Esophagus muscularis mucosa (tissue), 4 donors: ENCODE measurements at places on chromosomes 2 and 18. TPM values are rescaled to one million over a fixed set of nuclear protein-coding genes. Genes with fewer than 3 reads are reported as not detected.
A peak's percentile ranks its signal among the peaks of the same experiment; 100 is the strongest.

GRCh38 chr2:168060986-168061750 is 186.2 kb downstream of the STK39 start:
- H3K27ac ChIP-seq, result no peak overlapping the region
- no peak overlapping the region for H3K4me3 ChIP-seq
- H3K36me3 ChIP-seq, result peaks cover 31% of the 10 kb centered on the region
- no peaks in the 10 kb centered on the region for H3K4me1 ChIP-seq

GRCh38 chr2:186653511-186653910 is 40.3 kb upstream of the FAM171B start:
- no peak overlapping the region for H3K4me3 ChIP-seq
- DNase-seq, result no peak
- H3K27ac ChIP-seq, result no peak overlapping the region
- H3K36me3 ChIP-seq, result peaks cover 6% of the 10 kb centered on the region
- H3K27me3 ChIP-seq, result no peaks in the 10 kb centered on the region

DNA sequence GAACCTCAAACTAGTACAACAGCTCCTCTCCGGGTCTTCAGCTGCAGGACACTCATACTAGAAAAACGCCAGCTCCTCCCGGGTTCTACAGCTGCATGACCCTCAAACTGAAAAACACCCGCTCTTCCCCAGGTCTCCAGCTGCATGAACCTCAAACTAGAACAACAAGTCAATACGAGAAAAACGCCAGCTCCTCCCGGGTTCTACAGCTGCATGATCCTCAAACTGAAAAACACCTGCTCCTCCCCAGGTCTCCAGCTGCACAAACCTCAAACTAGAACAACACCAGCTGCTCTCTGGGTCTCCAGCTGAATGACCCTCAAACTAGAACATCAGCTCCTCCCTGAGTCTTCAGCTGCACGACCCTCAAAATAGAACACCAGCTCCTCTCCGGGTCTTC is 315.0 kb upstream of the TFPI start:
- no peaks in the 10 kb centered on the region for H3K4me1 ChIP-seq
- H3K27me3 ChIP-seq, result no peaks in the 10 kb centered on the region
- DNase-seq, result no peak
- H3K4me3 ChIP-seq, result no peak overlapping the region
- H3K36me3 ChIP-seq, result no peaks in the 10 kb centered on the region

The TMEM178A gene
- 1.2 TPM for total RNA-seq

The COX7A2L gene
- 122 TPM for total RNA-seq

DNA sequence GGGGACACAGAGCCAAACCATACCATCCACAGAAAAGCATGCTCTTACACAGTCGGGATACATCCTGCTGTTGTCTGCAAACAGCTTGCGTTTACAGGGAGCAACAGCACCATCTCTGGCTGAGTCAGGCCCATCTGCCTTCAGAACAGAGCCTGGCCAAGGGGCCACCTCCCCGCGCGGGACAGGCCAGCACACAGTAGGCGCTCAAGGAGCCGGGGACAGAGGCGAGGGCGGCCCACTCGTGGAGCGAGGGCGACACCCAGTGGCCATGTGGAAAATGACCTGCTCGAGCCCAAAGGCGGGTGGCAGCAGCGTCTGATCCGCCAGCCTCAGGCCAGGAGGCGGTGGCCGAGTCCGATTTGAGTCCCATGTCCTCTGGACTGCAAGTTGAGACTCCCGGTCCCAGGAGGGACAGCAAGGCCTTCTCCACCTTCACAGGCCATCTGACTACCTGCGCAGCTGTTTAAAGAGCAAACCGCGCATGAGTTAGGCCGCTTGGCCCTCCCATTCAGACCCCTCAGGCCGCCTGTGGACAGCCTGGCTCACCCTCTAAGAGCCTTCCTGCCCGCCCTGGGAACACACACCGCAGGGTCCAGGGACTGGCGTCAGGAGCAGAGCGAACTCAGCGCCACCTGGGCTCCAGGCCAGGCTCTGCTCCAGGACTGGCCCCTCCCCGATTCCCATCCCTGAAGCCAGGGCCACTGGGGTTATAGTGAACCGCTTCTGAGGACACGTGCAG is 38.3 kb downstream of the TTC32 start:
- H3K4me3 ChIP-seq, result peak overlapping the region; percentile 15
- no peaks in the 10 kb centered on the region for H3K36me3 ChIP-seq
- DNase-seq, result no peak
- H3K27ac ChIP-seq, result no peak overlapping the region

DNA sequence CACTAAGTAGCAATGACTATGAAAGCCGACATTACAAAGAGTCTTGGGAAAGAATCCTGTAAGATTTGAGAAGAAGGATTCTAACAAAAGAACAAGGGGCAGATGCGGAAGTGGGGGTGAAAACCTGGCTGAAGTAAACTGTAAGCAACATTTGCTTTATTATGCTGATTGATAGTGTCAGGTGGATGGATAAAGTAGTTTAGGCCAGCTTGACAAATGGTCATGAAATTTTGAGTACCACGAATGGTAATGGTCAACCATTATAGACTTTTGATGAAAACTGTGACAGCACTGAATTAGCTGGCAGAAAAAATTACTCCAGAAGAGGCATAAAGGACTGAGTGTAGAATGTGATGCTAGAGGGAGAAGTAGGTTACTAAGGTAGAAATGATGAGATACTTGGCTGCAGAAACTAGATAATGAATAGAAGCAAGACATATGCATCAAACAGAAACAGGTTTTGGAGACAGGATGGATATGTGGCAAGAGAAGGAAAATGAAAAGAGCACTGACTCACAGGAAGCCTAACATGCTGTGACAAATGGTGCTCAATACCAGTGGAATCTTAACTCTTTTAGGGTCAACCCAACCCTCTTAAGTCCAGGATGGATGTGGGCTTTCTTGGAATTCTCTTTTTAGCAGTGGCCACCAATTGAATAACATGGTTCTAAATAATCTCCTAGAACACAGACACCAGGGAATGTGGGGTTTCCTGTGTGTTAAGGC is 6.8 kb downstream of the THUMPD2 start:
- peaks cover 47% of the 10 kb centered on the region for H3K4me1 ChIP-seq
- H3K27me3 ChIP-seq, result no peaks in the 10 kb centered on the region
- DNase-seq, result no peak
- no peak overlapping the region for H3K4me3 ChIP-seq
- no peaks in the 10 kb centered on the region for H3K36me3 ChIP-seq
- no peak overlapping the region for H3K27ac ChIP-seq

The ARHGEF4 gene
- 25.5 TPM for total RNA-seq

The ANKRD30BL gene
- total RNA-seq, result not detected

DNA sequence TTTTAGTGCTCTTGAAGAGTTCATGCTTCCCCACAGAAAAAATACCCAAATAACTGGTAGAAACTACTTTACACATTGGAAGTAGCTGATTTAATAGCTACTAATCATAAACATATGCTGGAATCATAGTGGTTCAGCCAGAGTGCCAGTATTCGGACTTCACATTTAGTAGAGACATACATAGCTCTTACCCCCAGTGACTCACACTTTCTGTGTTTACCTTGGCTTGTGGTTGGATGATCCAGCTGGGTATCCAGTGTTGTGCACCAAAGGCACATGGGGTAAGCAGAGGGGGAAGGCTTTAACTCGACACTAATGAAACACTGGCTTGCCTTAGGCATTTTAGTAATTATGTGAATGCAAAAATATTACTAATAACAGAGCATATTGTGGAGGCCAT is 18.1 kb downstream of the ARHGAP28 start:
- H3K4me1 ChIP-seq, result no peaks in the 10 kb centered on the region
- H3K4me3 ChIP-seq, result no peak overlapping the region
- no peaks in the 10 kb centered on the region for H3K36me3 ChIP-seq
- no peak overlapping the region for H3K27ac ChIP-seq

The KCNG2 gene
- not detected for total RNA-seq

DNA sequence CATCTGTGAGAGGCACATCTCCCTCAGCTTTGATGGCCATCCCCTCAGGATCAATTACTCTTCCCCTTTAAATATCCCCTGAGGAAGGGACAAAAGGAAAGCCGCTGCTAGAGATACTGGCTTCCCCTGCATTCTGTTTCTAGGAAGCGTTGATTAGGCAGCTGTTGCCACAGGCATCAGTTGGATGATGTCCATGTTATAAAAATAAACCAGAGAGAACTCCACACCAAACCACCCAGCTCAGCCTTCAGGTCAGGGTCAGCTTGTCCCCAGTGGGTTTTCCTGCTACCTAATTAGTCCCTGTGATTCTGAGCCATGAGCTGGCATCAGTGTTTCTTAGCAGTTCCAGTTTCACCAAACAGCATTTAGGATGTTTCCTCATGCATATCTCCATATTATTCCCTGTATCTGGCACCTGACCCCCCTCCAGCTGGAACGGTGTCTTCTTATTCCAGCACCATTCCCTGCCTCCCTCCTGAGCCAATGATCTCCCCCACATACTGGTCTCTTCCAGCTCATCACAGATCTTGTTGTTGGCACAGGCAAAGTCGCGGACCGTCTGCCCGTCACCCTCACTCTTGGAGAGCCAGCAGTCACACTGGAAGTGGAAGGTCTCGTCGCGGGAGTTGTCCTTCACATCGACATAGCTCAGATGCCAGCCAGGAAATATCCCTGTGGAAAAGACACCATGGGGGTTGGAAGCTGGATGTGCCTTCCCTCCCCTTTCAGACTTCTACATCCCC is 168.4 kb downstream of the LOXHD1 start:
- no peaks in the 10 kb centered on the region for H3K4me1 ChIP-seq
- DNase-seq, result no peak
- no peaks in the 10 kb centered on the region for H3K27me3 ChIP-seq
- H3K36me3 ChIP-seq, result no peaks in the 10 kb centered on the region

The ELOA2 gene
- not detected for total RNA-seq

The KIAA2012 gene
- not detected for total RNA-seq
